Coronary artery (tissue), 2 donors: ENCODE measurements at places on chromosomes 16 and 17.
A peak's percentile ranks its signal among the peaks of the same experiment; 100 is the strongest.

DNA sequence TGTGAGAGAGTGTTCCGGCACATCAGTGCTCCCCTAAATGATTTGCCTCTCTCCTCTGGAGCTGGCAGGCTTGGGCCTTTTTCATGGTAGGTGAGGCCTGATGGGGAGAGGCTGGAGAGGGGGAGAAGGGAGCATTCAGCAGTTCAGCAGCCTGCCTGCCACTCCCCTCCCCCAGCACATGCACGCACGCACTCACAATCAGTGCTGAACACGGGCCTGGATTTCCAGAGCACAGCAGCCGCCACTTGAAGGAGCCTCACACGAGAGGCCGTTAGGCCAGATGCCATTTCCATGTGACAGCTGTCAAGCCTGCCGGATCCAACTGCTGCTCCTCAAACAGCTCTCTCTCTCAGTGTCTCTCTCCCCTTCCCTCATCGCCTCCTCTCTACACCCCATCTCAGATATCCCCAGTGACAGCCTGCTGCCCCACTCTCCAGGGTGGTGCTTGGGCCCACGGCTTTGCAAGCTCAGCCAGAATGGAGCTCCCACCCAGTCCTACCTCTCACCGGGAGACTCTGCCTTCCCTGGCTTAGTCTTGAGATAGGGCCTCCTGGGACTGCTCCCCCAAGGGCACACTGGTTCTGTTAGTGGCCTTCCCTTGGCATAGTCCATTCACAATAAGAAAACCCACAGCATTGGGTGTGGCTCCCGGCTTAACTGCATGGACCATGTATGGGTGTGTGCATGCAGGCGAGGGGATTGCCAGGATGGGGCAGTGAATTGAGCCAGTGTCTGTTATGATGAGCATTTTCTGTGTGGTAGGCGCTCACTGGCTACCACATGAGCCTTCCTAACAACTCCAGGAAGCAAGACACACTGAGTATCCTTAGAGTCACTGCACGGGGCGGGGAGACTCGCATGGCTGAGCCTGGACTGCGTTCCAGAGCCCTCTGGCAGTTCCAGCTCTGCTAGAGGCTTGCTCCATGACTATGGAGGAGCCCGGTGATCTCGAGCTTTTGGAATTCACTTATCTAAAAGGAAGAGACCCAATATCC is 226.2 kb downstream of the CCDC182 start:
- DNase-seq, result no peak

- no peak for DNase-seq
These were observed 5.2 kb upstream of the AATF start for GRCh38 chr17:36943250-36944191.

GRCh38 chr17:7589204-7589868 is 558 bp downstream of the SOX15 start:
- peak; percentile 85 for DNase-seq

DNA sequence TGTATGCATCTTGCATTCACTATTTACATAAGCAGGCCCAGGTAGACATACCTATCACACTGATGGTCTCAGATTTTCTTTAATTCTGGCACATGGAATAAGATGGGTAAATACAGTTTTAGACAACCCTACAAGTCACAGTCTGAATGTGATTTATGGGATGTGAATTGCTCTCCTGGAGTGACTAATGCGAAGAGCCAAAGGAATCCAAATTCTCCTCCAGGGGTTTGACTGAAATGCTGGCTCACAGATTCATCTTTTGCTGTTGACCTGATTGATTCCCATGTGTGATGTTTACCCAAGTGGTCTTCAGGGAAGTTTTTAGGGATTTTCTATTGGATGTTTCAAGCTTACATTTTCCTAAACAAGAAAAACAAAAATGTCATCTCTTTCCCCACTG is 277.9 kb upstream of the MON1B start:
- DNase-seq, result no peak

DNA sequence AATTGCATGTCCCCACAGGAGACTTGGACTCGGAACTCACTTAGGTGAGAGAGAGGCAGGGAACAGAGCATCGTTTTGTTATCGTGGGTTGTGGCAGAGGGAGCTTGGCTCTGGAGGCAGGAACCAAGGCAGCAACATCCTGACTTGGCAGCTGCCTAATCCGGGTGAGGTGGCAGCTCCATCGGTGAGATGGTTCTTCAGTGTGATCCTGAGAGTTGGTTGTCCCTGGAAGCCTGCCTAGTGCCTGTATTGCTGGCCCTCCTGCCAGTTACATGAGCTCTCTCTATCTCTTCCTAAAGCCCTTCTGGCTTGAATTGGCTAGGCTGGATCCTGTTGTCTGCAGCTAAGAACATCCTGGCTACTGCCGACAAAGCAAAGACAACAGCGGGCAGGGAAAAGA is 19.9 kb upstream of the SEC14L1 start:
- DNase-seq, result no peak

GRCh38 chr16:11401161-11402050 is 56.1 kb downstream of the RMI2 start:
- DNase-seq, result no peak

DNA sequence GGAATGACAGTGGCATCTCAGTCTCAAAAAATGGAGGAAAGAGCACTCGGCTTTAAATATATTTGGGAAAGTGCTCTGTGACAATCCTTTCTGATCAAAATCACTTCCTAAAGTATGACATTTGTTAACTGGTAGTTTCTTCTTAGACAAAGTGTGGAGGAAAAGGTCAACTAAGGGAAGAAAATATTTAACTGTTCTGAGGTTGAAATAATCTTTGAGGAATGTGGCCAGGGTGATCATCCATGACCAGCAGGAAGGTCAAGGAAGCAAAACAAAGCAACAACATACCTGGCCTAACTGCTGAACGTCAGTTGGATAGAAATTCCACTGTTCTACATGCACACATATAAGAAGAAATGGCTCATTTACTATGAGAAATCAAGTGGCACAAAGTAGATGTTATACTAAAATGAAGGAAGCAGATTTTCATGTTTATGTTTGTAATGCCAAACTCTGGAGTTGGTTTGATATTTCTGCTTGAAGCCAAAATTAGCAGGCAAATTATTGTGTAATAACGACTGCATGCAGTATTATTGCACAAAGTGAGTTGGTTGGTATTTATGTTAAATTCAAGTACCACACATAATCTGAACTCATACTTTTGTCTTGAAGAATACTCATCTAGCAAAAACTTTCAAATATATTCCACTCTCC is 87.3 kb upstream of the CORO6 start:
- DNase-seq, result no peak

GRCh38 chr16:15495898-15496297 is 61.5 kb downstream of the BMERB1 start:
- DNase-seq, result no peak

- DNase-seq, result no peak
These were observed 16.2 kb downstream of the LUC7L start for GRCh38 chr16:212999-213398.

GRCh38 chr17:30323895-30324319 is 9.9 kb downstream of the TMIGD1 start:
- no peak for DNase-seq

GRCh38 chr16:55645986-55646385 is 9.8 kb upstream of the SLC6A2 start:
- DNase-seq, result no peak

DNA sequence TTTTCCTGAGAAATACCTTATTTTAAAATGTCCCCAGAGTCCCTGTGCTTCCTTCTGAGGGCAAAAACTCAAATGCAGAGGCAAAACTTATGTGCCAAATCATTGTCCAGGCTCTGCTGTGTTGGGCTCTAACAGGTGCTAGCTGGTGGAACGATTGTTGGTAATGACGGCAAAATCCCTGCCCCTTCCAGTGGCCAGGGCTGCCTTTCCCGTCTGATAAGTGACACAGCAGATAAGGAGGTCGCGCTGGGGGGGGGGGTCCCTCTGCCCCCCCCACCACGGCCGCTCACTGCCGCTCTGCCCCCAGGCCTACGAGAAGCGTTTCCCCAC is 29.1 kb downstream of the SEC14L5 start:
- no peak for DNase-seq

DNA sequence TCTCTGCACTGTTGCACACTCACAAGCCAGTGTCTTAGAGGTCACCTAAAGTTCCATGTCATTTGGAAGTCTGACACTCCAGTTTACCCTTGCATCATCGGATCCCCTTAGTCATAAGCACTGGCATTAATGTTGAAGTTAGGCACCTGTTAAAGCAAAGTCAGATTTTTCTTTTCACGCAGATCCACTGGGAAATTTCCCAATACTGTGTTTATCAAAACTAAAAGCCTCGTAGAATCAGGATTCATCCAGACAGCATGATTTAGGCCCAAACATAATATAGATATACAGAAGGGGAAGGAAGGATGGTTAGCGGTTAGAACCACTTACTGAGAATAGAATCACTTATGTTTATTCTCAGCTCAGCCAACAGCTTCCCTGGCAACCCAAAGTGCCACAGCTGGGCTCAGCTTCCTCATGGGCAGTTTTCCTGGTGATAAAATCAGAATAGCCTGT is 30.1 kb upstream of the HAPSTR1 start:
- no peak for DNase-seq

GRCh38 chr17:17877529-17878358 is 41.0 kb upstream of the SREBF1 start:
- DNase-seq, result peak; percentile 91

GRCh38 chr17:77427391-77427991 is 286.7 kb downstream of the SEC14L1 start:
- DNase-seq, result peak; percentile 80

DNA sequence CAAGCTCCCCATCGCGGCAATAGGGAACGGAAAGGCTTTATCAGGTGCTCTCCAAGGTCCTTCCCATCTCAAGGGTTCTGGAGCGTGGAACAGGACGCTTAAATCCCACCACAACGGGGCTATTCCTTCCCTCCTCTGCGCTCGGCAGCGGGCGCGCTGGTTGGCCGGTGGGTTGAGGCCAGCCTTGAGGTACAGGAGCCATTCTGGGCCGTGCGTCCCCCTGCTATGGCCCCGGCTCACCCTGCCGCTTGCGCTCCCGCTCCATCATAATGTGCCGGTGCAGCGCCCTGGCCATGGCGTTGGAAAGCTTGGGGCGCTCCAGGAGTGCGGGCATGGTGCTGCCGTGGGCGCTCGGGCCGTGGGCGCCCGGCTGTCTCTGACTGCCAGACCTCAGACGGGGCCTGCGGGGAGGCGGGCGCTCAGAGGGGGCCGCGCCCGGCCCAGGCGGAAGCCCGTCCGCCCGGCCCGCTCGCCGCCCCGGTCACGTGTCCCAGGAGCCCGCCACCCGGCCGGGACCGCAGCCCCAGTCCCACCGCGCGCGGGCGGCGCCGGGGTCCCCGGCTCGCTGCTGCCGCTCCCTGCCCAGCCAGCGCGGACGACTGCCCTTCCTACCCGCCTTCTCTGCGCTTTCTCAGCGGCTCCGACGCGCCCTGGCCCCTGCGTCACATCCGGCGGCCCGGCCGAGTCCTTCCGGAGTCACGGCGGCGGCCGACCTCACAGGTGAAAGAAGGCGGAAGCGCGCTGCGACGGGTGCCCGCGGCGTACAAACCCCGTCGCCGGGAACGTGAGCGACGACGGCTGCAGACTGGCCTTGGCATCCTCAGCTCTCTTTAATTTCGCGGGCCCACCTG is at the start of gene GPS2:
GPS2 (minus strand) TSS at position 642 of the 851 bp plus-strand sequence; CDS start at position 334, 308 bp downstream.
- peak; percentile 93 for DNase-seq

DNA sequence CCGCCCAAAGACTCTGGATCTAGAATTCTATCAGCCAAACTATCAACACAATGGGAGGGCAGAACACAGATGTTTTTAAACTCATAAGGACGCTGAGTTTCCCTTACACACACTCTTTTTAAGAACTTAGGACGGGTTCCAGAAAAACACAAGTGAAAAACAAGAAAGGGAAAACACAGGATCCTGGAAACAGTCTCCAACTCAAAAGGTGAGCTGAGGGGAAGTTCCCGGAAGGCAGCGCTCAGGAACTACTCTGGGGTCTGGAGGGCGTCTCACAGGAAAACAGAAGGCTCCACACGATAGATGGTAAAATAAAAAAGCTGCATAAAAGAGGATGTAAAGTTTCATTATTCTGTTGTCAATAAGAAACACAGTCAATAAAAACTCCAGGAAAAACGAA is 80.2 kb upstream of the DOC2B start:
- no peak for DNase-seq

- no peak for DNase-seq
These were observed 356.1 kb downstream of the CPPED1 start for GRCh38 chr16:12447556-12447955.

GRCh38 chr16:88282564-88283395 is 100.0 kb upstream of the ZNF469 start:
- DNase-seq, result no peak

DNA sequence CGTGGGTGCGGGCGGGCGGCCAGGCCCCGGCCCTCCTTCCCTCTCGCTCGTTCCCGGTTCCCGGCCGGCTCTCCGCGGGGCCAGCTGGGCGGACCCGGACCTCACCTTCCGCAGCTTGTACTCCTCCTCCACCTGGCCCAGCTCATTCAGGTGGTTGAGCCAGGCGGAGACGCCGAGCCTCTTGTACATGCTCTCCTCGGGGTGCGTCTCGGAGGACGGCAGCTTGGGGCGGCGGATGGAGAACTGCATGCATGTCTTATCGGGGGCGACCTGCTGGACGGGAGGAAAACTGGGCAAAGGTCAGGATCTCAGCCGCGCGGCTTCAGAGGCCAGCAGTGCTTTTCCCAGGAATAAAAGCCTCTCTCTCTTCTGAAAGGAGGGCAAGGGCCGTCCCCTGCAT is 85.4 kb downstream of the TBC1D16 start:
- DNase-seq, result peak; percentile 71

DNA sequence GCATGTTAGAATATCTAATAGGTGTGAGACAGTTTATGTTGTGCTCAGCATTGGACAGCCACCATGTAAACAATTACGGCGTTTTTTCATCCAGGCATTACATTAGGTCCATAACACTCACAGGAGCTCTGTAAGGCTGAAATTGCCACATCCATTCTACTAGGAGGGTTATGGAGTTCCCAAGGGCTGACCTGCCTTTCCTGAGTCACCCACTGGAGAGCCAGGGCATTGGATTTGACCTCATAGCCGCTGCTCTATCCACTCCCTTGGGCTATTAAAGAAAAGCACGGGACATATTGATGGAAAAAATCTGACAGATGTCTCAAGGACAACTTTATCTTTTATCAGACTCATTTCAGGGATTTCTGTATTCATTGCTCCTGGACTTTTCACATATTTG is 306.3 kb upstream of the HSBP1 start:
- no peak for DNase-seq

DNA sequence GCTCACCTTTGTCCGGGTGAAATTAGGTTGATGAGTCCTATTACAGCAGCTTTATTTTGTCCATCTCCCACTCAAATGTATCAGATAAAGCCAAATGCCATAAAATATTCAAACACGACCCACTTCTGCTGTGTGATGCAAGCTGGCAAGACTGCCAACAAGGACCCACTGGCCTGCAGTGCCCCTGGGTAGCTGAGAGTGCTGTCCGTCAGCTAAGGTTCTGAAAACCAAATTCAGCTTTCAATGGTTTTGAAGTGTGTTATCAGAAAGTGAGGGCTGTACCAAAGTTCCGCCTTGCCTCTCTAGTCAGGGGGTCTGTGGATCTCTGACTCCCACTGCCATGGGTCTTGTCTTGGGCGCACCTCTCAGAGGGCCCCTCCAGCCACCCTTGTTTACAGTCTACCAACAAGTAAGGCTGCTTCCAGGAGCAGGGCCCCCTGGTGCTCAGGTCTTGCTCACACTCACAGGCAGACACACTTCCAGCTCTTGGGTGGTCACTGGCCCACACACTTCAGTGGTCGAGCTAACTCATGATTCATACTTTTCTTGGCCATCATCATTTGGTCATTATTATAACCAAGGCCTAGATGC is 10.5 kb upstream of the CCDC182 start:
- DNase-seq, result no peak
